Activated T-helper 1 cell treated with anti-CD3 and anti-CD28 coated beads, Interleukin-12 subunit alpha, Interleukin-12 subunit beta, Interleukin-2, Interleukin-4 antibody, amounts not matched to agents 30 ng/mL and 10 ng/mL and 1 ng/mL, durations not matched to agents 14 hours and 24 hours and 36 hours (primary cell): ENCODE measurements at places on chromosomes 13 and 19. TPM values are rescaled to one million over a fixed set of nuclear protein-coding genes. Genes with fewer than 3 reads are reported as not detected.

GRCh38 chr13:112703449-112704284 lies 13.8 kb downstream of the ATP11A start:
- DNase-seq, result no peak
- H3K4me3 ChIP-seq, result no peak overlapping the region
- no peak overlapping the region for H3K27ac ChIP-seq
- peaks cover 7% of the 10 kb centered on the region for H3K36me3 ChIP-seq

DNA sequence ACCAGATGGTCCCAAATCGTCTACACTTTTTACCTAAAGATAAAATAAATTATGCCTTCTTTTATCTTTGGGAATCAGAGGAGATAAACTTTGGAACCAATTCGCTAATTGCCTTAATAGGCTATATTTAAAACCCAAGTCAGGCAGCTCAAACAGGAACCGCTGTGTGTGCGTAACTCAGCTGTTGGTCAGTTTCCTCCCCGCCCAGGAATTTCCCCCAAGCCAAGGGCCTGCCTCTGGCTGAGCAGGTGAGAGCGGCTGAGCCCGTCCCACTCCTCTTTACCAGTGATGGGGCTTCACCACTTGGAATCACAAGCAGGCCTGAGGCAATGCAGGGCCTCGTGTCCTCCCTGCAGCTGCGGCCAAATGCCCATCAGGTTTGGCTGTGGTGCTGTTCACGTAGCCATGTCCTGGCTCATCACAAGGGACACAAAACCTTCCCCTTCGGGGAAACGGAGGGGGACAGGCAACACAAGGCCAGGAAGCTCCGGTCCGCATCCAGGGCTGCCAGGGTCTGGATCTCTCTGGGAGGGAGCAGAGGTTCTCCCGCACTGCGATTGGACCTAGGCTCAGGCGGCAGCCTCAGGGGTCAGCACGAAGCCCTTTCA lies 503 bp upstream of the SLC7A9 start:
- no peaks in the 10 kb centered on the region for H3K36me3 ChIP-seq
- H3K4me1 ChIP-seq, result no peaks in the 10 kb centered on the region
- no peak for DNase-seq
- H3K27me3 ChIP-seq, result no peaks in the 10 kb centered on the region
- H3K4me3 ChIP-seq, result no peak overlapping the region

- H3K36me3 ChIP-seq, result no peaks in the 10 kb centered on the region
- H3K4me3 ChIP-seq, result no peak overlapping the region
- no peak for DNase-seq
- H3K4me1 ChIP-seq, result no peaks in the 10 kb centered on the region
- H3K27ac ChIP-seq, result no peak overlapping the region
- peaks cover 27% of the 10 kb centered on the region for H3K27me3 ChIP-seq
These were observed 11.1 kb upstream of the ZNF780A start for GRCh38 chr19:40101813-40102212.

- DNase-seq, result no peak
- no peak overlapping the region for H3K4me3 ChIP-seq
- H3K27ac ChIP-seq, result no peak overlapping the region
- H3K27me3 ChIP-seq, result no peaks in the 10 kb centered on the region
These were observed 96.7 kb downstream of the GJA3 start for GRCh38 chr13:20064128-20064527.

- DNase-seq, result no peak
- no peaks in the 10 kb centered on the region for H3K36me3 ChIP-seq
- H3K4me3 ChIP-seq, result no peak overlapping the region
These were observed 40.5 kb downstream of the CEACAM1 start for GRCh38 chr19:42487798-42488178.

DNA sequence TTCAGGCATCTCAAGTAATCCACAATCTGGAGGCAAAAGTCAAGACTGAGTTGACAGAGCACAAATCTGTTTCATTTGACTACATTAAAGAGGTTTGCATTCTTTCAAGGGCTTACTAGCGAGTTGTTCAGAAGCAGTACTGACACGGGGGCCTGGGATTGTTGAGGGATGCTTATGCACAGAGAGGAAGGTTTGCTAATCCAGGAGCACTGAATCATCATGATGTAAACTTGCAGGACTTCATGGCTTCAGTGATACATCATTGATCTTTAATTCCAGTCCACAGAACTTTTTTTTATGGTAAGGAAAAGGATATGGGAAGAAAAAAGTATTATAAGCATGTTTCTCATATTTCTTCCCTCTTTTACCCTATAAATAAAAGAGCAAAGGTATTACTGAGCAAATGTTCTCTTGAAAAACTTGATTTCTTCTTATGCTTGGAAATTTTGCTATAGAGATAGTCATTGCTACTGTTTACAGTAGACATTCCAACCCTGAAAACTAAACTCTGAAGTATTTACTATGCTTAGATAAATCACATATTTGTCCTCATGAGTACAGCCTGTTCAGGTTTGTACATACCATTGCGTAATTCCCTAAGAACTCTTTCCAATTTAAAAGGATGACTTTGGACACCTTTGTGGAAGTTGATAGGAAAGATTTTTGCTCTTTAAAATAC lies 65.8 kb upstream of the KPNA3 start:
- DNase-seq, result no peak
- no peaks in the 10 kb centered on the region for H3K4me1 ChIP-seq
- no peak overlapping the region for H3K27ac ChIP-seq
- no peak overlapping the region for H3K4me3 ChIP-seq

DNA sequence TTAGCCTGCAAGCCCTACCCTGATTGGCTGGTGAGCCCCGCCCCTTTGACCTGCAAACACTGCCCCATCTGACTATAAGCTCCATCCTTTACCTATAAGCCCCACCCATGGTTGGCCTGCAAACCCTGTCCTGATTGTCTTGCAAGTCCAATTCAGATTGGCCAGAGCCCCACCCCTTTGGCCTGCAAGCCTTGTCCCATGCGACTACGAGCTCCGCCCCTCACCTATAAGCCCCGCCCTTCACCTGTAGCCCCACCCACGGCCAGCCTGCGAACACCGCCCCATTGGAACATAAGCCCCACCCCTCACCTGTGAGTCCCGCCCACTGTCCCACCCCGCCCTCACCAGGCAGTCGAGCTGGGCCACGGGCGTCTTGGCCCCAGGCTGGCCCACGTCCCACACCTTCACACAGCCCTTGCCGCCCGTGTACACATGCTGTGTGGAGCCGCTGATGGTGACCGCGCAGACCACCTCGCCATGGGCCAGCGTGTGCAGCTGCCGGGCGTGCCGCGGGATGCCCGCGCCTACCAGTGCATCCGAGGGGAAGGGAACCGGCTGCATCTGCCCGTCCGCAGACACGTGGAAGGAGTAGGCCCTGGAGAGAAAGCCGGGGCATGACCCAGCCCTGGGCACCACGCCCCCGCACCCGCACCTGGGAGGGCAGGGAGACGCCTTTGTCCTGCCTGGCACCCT lies 22.9 kb downstream of the TLE2 start:
- H3K4me3 ChIP-seq, result no peak overlapping the region
- no peaks in the 10 kb centered on the region for H3K36me3 ChIP-seq
- H3K27me3 ChIP-seq, result no peaks in the 10 kb centered on the region
- no peaks in the 10 kb centered on the region for H3K4me1 ChIP-seq
- H3K27ac ChIP-seq, result no peak overlapping the region

DNA sequence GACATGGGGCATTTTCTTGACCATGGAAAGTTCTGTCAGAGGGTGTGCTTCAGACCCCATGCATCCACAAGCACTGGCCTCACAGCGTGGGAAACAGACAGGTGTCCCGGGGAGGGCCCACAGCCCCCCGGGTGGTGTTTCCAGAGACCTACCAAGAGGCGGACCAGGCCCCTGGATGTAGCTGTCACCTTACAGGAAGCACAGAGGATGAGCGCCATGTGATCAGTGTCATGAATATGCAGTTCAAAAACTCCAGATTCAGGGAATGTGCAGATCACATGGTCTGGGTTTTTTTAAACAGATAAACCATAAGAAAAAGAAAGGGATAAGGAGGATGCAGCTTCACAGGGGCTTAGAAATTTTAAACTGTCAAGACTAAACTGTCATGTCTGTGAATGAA lies 61.0 kb upstream of the SPATA13 start:
- H3K36me3 ChIP-seq, result no peaks in the 10 kb centered on the region
- no peak overlapping the region for H3K4me3 ChIP-seq
- peaks cover 25% of the 10 kb centered on the region for H3K27me3 ChIP-seq
- H3K27ac ChIP-seq, result no peak overlapping the region
- peaks cover 21% of the 10 kb centered on the region for H3K4me1 ChIP-seq

- no peaks in the 10 kb centered on the region for H3K36me3 ChIP-seq
- DNase-seq, result no peak
- no peaks in the 10 kb centered on the region for H3K4me1 ChIP-seq
- no peak overlapping the region for H3K4me3 ChIP-seq
- H3K27ac ChIP-seq, result no peak overlapping the region
These were observed 11.2 kb downstream of the IGFL1 start for GRCh38 chr19:46240693-46241092.

DNA sequence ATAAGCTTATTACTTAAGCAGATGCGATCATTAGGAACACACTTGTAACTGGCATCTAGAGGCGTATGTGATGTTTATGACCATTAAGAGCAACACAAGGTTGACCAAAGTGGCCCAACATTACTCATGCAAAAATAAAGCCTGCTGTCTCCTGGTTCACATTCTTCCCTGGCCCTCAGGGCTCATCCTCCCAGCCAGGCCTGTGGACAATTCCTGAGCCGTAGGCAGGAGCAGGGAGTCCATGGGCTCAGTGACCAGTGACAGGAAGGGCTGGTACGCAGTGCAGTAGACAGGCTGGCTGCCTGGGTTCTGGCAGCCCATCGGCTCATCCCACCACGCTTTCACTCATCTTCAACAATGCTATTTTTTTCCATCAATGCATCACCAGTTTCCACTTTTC lies 106.0 kb downstream of the STK24 start:
- H3K27ac ChIP-seq, result no peak overlapping the region
- H3K4me3 ChIP-seq, result no peak overlapping the region
- DNase-seq, result no peak
- peaks cover 43% of the 10 kb centered on the region for H3K36me3 ChIP-seq
- H3K4me1 ChIP-seq, result peaks cover 42% of the 10 kb centered on the region

DNA sequence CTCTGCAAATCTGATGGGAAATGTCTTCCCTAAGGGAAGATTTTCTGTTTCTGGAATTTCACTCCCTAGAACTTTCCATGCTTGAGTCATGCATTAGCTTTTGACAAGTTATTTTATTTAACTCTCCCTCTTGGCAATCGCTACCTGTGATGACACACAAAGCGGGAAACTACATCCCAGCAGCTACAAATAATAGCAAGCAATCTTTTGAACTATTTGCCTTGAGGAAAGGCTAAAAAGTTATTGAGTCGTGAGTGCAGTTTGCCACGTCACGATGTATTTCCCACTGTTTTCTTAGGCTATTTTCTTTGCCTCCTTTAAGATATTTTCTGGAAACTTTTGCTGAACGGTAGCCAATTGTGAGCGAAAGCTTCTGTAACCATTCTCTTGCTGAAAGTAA lies 353.3 kb upstream of the HTR2A start:
- H3K4me1 ChIP-seq, result no peaks in the 10 kb centered on the region
- no peaks in the 10 kb centered on the region for H3K36me3 ChIP-seq
- no peak overlapping the region for H3K4me3 ChIP-seq
- no peaks in the 10 kb centered on the region for H3K27me3 ChIP-seq

- H3K4me1 ChIP-seq, result no peaks in the 10 kb centered on the region
- no peaks in the 10 kb centered on the region for H3K27me3 ChIP-seq
- no peak for DNase-seq
- H3K36me3 ChIP-seq, result no peaks in the 10 kb centered on the region
These were observed 163.6 kb downstream of the SPRY2 start for GRCh38 chr13:80177327-80177726.

DNA sequence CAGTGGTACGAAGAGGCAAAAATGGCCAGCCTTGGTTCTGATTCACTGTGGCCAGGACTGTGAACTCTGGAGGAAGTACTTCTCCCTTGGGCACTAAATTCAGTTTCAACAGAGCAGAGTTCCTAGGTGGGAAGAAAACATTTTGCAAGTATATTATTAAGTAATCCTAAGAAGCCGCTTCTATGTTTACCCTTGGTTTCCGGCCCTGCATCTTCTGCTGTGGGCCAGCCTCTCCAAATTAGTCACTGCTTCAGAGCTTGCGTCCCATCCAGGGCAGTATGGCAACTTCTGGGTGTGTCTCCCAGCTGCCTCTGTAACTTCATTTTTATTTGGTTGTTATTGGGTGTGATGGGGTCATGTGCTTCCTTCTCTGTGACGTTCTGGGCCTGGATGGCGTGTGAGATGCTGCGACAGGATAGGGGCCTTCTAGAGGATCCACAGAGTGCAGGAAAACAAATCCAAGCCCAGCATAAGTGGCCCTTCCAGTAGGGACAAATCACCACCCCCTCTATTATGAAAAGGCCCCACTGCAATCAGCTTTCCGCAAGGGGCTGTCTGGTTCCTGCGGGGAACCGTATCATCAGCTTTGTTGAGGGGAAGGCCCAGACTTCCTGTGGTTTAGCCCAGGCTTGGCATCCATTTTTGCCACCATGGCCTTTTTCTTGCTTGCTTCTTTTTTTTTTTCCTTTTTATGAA lies 55.1 kb upstream of the C1QTNF9 start:
- H3K4me1 ChIP-seq, result peaks cover 84% of the 10 kb centered on the region
- H3K36me3 ChIP-seq, result peaks cover 48% of the 10 kb centered on the region
- H3K27me3 ChIP-seq, result no peaks in the 10 kb centered on the region
- peak; percentile 47 for DNase-seq
- H3K4me3 ChIP-seq, result peak overlapping the region; percentile 86
- peak overlapping the region; percentile 91 for H3K27ac ChIP-seq

ZIK1 gene
- 3.9 and 4.0 TPM in 2 replicates for total RNA-seq

ZNF208 gene
- not detected in 2 replicates for total RNA-seq

COL4A2 gene
- 0.10 TPM in 1 of 2 replicates, not detected in the other for total RNA-seq

SYCN gene
- total RNA-seq, result not detected in 2 replicates

LENG8 gene
- total RNA-seq, result 192 and 193 TPM in 2 replicates

ERICH4 gene
- not detected in 2 replicates for total RNA-seq

SERP2 gene
- total RNA-seq, result 0.86 TPM in 1 of 2 replicates, not detected in the other

FAM83E gene
- 7.3 TPM in 2 replicates for total RNA-seq
